ENCODE measurements at places on chromosomes 7 and 10.

DNA sequence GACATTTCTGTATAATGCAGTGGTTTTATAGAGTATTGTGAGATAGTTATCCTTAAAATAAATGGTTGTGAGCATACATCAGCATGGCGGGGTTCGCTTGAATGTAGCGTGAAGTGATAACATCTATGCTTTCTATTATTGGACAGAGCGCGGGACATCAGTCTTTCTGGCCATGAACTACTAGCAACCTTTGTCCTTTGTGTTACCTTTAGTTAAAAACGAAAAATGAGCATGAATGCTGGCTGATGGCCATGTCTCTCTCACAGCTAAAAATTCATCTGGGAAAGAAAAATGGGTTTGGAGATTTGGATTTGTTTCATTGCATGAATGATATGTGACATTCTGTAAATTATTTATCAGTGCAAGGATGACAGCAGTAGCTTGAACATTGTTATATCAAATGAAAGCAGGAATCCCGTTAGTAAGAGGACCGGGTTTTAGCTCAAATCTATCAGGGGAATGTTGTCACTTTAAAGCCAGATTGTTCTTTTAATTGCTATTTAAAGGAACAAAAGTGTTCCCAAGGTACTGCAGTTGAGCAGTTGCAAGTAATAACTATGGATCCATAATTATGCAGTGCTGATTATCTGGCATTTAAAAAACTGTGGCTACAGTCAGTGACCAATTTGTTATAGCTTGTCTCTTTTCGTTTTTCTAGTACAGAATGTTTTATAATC, 131.0 kb downstream of the KAT6B start:
- no peak for DNase-seq

- DNase-seq: no peak
Observed at GRCh38 chr10:9222917-9223316, 1168.4 kb downstream of the GATA3 start.

DNA sequence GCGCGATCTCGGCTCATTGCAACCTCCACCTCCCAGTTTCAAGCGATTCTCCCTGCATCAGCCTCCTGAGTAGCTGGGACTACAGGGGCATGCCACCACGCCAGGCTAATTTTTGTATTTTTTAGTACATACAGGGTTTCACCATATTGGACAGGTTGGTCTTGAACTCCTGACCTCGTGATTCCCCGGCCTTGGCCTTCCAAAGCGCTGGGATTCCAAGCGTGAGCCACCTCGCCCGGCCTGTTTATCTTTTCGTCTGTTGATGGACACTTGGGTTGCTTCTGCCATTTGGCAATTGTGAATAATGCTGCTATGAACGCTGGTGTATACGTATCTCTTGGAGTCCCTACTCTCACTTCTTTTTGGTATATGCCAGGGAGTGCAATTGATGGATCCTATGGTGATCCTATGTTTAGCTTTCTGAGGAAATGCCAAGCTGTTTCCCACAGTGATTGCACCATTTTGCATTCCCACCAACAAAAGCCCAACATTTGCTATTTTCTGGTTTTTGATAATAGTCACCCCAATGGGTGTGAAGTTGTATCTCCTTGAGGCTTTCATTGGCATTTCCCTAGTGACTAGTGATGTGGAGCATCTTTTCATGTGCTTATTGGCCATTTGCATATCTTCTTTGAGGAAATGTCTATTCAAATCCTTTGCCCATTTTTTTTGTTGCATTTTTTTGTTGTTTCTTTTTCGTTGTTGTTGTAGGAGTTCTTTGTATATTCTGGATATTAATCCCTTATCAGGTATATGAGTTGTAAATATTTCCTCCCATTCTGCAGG, 3.5 kb downstream of the ANTXRL start:
- DNase-seq: no peak

DNA sequence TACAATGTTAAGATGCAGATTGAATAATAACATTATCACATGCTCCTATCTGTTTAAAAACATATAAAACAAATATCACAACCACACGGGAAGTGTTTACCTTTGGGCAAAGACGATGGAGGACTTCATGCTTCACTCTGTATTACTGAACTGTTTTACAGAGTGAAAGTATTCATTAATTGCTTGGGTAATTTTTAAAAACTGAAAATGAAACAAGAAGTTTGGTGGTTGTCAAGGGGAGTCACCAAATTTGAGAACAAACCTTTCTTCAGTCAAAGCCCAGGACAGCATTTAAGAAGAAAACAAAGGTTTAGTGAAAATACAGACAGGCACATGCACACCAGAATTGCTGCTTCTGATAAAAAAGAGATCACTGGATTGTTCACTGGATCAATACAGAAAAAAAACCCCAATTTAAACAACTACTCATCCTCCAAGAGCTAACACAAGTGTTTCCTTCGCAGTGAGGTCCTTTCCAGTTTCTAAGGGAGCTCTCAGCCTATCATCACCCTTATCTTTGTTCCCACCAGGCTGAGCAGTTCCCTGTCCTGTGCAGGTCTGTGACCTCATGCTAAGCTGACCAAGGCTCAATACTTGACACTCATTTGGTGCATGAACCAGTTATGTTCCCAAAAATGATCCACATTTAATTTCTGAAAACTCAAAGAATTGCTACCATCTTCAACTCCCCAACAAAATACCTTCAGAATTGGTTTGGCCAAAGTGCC, 8.8 kb downstream of the PARP12 start:
- DNase-seq: no peak

DNA sequence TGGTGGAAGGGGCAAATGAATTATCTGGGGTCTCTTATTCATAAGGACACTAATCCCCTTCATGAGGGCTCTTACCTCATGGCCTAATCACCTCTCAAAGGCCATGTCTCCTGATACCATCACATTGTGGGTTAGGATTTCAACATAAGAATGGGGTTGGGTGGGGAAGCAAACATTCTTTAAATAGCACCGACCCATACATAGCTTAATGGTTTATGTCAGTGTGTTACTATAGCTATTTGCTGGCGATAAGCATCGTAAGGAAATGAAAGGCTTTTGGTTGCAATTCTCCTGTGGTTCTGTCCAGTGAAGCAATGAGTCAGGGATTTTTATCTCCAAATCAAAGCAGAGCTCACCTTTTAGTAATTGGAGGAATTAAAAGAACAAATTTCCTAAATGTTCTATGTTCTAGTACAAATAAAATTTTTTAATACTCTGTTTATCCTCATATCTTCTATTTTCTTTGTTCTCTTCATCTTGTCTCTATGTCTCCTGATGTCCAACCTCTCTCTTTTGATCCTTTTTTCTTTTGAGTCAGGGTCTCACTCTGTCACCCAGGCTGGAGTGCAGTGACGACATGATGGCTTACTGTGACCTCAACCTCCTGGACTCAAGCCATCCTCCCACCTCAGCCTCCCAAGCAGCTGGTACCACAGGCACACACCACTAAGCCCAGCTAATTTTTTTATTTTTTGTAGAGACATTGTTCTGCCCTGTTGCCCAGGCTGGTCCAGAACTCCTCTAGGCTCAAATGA, 57.0 kb upstream of the GLCCI1 start:
- DNase-seq: no peak

DNA sequence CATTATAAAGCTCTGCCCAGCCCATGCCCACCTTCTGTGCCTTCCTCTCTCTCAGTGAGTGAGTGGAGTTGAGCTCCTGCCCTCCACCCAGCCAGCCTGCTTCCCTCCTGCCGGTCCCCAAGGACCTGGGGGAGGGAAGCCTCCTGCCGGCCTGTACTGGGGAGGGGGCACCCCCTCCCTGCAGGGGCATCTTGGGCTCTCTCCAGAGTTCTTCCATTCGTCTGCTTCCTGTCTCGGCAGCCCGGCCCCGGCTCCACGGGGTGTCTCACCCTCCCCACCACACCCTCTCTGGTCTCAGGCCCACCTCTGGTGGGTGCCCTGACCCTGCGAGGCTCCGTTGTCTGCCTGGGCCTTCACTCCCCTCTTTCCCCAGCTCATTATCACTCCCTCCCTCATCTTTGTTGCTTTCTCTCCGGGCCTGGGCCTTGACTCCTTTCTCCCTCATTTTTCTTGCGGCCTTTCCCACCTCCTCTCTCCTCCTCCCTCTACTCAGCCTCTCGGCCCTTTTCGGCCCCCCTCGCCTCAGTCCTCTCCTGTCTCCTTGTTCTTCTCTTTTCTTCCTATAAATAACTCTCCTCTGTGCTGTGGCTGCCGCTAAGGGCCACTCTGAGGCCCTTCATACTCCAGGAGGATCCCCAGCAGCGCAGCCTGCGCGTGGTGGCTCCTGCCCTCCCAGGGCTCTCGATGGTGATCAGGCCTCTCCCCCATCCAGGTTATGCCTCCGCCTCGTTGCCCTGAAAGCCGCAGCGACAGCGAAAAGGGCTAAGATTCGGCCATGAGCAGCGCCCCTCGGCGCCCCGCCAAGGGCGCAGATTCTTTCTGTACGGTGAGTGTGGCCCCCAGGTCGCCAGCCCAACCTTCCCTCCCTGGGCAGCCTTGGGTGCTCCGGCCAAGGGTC, 2.1 kb downstream of the SLC4A2 start:
- DNase-seq: no peak

DNA sequence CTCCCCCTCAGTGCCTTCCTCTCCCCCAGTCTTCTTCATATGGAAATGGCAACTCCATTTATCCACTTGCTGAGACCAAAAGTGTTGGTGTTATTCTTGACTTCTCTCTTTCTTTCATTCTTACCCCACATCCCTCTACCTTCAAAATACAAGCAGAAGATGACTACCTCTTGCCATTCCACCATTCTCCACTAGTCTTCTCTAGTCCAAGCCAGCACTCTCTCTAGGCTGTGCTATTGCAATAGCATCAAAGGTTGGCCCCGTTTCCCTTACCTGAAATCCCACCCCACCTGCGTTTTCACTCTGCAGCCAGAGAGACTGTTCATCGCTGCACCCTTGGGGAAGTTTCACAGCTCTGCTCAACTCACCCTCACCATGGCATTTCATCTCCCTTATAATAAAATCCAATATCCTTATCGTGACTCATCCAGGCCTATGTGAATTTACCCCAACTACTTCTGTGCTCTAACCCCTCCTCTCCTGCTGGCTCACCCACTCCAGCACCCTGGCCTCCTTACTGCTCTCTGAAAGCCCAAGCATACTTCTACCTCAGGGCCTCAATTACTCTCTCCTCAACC, 109.1 kb downstream of the LSM5 start:
- DNase-seq: no peak

DNA sequence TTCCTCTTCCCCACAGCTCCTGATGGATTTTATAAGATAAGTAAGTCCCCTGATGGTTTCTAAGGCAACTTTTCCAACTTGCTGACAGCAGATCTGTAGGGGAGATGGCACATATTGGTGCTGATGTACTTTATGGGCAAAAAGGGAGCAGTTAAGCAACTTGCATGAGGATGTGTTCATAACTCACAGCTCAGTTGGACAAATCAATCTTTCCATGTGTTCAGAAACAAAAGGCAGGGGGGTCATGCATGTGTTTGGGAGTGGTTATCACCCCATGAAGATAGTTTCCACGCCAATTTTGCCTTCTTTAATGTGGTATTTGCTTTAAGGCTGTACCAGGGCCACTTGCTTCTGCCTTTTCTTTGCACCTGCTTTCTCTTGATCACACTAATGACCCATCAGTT, 6.1 kb downstream of the RBM20 start:
- no peak for DNase-seq

- DNase-seq: no peak
Observed at GRCh38 chr7:132991615-132992587, 90.0 kb downstream of the CHCHD3 start.
